ENCODE measurements at places on chromosomes 16 and 17.

- no peak for DNase-seq
Measured at GRCh38 chr17:44894642-44895041, 4.6 kb downstream of the EFTUD2 start.

DNA sequence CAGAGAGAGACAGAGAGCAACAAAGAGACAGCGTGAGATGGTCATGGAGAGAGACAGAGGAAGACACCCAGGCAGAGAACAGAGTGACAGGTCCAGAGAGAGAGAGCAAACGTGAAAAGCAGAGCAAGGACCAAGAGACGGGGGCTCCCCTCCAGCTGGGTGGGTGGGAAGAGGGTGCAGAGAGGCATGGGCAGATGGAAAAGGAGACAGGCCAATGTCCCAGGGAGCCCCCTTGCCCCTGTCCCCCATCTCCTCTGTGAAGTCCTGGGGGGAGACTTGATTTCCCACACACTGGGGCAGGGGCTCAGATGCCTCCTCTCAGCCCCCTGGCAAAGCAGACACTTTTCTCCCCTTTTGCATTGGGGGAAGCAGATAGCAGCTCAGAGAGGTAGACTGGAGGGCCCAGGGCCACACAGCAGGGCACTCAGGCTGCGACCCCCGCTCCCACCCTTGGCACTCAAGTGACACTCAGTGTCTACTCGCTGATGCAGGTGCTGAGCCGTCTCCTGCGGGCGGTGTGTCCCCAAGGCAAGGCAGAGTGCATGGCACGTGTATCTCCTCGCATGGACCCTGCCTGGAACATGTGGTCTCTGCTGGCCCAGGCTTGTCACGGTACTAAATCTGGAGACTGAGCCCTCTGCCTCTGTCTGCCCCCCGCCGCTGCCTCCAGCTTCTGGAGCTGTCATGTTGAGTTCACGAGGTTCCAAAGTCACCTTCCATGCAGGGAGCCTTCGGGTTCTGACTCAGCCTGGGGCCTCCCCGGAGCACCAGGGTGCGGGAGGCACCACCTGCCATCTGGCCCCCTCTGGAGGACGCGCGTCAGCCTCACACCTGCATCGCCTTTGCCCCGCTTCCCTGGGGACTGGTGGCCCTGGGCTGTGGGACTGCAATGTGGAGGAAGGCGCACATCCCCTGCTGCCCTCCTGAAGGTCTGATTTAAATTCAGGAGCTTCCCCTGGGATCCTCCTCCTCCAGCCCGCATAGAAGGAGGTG is 215.9 kb upstream of the GSE1 start:
- no peak for DNase-seq

DNA sequence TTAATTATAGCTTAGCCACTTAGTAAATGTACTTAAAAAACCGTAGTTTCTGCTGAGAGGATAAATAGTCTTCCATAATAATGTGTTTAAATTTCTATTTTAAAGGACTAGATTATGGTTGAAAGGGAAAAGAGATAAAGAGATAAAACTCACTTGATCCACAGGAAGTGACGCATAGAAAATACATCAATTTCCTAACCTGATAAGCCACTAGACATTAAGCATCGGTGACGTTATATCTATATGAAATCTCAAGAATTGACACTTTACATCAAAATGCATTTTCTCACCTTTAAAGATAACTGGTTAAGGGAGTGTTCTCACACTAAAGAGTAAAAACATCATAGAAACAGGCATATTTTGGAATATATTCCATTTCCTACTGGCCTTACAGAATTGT is 5.8 kb downstream of the FBXO47 start:
- DNase-seq: no peak

- DNase-seq: no peak
Measured at GRCh38 chr17:43931062-43931571, 11.2 kb downstream of the PPY start.

Data from HEK293T (cell line).